ENCODE measurements at places on chromosomes 16 and 17.

DNA sequence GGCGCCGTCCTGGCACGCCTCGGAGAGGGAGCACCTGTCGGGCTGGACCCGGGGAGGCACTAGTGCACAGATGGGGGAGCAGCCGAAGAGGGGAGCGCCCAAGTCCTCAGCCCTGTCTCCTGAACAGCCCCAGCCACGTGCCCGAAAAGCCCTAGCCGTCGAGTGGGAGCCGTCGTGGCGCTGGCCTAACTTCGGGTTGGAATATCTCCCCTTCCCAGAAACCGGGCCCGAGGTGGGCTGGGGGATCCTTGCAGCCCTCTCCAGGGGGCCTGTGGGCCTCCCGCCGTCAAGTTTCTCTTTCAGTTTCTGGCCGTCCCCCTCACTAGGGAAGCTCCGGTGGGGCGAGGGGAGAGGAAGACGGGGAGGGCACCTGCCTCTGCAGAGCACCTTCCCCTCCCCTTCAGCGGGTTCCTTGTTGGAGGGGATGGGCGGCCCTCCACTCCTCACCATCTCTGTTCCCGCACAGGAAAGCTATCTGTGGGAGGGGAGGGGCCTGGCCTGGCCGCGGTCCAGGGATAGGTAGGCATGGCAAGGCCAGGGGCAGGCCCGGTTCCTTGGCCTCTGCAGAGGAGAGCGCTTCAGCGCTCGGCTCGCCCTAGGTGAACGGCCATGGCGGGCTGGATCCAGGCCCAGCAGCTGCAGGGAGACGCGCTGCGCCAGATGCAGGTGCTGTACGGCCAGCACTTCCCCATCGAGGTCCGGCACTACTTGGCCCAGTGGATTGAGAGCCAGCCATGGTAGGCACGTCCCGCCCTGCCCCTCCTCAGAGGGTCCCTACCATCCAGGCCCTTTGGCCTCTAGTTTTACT is 709 bp downstream of the STAT5A start:
- no peak for DNase-seq

DNA sequence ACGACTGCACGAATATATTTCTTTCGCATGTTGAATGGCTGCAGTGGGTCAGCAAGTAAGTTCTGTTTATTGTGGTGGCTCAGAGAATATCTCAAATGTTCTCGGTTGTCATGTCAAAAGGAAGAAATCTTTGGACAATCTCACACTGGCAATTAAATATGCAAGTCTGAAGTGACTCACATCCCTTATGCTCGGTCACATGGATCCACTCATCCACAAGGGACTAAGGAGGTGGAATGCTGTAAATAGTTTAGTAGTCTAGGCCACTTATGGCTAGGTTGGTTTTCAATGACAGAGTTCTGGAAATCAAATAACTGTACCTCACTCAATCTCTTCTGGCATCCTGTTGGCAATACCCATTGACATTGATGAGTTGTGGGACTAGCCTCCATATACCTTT is 33.0 kb upstream of the PMP22 start:
- DNase-seq = no peak

DNA sequence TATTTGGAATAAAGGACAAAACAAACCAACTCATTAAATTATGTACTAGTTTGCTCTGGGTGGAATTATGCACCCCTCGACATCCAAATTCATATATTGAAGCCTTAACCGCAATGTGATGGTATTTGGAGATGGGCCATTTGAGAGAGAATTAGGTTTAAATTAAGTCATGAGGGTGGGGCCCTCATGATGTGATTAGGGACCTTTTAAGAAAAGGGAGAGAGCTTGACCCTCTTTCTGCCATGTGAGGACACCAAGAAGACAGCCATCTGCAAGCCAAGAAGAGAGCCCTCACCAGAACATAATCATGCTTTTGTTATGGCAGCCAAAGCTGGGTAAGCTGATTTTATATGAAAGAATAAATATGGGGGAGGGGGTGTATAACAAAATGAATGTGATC is 2.0 kb downstream of the C16orf87 start:
- no peak for DNase-seq

- no peak for DNase-seq
Observed at GRCh38 chr16:66619534-66620428, 15.3 kb downstream of the CMTM3 start.

DNA sequence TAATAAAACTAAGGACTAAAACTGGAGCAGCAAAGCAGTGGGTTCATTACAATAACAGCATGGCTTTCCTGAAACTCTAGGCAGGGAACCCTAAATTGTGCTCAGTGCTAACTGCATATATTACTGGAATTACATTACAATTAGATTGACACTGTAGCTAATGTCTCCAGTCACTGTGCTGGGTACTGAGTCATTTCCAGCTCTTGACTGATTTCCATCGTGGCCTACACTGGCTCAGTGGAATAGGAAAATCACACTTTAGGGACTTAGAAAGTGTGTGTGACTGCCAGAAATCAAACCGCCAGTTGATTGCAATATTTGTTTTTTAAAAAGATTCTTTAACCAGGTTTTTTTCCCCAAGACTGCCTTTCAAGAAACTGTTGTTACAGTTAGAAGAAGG is 1447.4 kb upstream of the GOT2 start:
- DNase-seq = no peak

DNA sequence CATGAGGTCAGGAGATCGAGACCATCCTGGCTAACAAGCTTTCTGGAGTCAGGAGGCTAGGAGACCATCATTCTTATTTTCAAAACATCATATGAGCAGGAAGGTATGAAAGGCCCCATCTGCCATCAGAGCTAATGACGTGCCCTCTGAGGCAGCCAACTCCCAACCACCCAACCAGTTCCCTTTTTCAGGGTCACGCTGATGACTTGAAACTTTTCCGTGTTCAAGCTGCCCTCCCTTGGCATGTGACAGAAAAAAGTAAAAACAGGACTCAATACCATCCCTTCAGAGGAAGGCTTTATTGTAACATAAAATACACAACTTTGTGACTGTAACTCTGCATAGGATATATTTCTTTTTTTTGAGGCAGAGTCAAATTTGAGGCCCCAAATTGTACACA is 4.6 kb upstream of the GHDC start:
- no peak for DNase-seq

- DNase-seq = no peak
Observed at GRCh38 chr16:51822471-51822870, 671.4 kb upstream of the SALL1 start.

- DNase-seq = no peak
Observed at GRCh38 chr16:67713647-67714273, 5.4 kb downstream of the GFOD2 start.

GRCh38 chr16:11796227-11797165 is 562 bp downstream of the ZC3H7A start:
- DNase-seq = no peak

DNA sequence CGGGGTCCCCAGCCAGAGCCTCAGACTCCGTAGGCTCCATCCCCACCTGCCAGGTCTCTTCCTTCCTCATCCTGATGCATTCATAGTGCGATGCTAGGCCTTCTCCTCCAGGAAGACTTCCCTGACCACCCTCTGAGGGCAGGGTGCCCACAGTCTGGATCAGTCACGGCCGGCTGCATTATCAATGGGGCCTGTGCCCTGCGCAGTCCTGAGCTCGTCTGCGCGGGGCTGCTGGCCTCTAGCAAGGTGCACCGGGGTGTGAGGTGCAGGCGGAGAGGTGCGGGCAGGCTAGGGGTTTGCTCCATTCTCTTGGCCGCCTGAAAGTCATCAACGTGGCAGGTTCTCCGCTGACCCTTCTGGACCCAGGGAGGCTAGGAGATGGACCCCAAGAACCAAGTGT is 56.9 kb upstream of the ACSF3 start:
- no peak for DNase-seq

DNA sequence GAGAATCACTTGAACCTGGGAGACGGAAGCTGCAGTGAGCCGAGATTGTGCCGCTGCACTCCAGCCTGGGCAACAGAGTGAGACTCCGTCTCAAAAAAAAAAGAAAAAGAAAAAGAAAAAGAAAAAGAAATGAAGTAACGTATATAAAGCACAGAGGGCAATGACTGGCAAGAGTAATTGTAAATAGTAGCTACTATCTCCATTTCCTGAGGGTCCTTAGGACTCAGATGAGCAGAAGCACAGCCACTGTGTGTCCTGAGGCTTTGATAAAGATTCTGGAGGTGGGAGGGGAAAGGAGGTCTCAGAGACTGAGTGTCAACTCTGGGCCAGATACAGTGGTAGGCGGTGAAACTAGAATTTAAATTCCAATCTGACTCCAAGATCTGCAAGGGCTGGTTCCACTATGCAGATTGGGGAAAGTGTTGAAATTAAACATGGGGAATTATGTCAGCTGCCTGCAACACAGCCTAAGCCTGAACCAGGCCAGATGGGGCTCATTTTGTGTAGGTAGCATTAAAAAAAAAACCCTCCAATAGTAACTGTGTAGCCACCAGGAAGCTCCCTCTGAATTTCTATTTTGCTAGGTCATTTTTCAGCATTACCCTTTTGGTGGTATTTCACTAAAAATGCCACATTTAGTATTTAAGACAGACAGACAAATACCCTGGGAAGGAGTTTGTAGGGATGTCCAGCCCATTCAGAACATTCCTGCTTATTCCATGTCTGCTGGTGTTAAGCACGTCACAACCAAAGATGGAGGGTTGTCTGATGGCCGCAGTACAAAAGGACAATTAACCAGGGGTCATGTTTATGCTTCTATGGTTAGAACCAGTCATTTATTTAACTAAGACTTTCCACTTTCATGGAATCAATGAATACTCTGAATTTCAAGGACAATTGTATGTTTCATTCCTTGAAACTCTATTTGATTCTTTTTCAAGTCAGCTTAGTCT is 46.1 kb downstream of the TBX4 start:
- no peak for DNase-seq

DNA sequence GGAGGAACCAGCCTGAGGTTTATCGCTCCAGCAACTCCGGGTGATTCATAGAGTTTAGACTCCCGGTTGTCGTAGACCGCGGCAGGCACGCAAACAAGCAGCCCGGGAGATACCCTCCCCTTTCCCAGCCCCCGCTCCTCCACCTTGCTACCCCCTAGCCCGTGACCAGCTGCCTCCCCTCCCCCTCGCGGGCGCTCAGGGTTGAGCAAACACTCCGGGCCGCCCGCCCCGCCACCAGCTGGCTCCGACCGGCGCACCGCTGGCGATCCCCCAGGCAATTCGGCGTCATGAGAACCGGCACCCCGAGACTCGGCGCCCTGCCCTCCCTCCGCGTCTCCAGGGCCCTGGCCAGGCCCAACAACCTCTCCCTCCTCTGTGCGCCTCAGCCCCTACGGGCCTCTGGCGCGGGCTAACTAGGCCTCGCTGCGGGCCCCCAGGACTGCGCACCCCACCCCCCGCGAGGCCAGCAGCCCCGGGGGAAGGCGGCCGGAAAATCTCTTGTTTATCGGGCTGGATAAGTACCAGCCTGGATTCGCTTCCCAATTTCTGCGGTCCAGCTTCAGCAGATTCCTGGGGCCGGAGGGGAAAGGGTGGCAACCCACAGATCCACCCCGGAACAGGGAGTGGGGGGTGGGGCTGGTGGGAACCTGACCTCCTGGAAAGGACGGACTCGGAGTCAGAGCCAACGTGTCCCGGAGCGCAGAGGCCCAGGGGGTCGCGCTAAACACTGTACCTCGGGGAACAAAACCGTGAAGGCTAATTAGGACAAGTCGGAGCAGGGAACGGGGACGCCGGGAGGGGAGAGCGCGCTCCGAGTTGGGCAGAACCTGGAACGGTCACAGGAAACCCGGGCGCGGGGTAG is 951 bp upstream of the GPRC5C start:
- peak; percentile 65 for DNase-seq

Measured in DMS 273 treated with DMSO at 0.1 percent for 48 hours (cell line).